H4 (cell line): ENCODE measurements at places on chromosomes 13 and 19. TPM values are rescaled to one million over a fixed set of nuclear protein-coding genes. Genes with fewer than 3 reads are reported as not detected.

DNA sequence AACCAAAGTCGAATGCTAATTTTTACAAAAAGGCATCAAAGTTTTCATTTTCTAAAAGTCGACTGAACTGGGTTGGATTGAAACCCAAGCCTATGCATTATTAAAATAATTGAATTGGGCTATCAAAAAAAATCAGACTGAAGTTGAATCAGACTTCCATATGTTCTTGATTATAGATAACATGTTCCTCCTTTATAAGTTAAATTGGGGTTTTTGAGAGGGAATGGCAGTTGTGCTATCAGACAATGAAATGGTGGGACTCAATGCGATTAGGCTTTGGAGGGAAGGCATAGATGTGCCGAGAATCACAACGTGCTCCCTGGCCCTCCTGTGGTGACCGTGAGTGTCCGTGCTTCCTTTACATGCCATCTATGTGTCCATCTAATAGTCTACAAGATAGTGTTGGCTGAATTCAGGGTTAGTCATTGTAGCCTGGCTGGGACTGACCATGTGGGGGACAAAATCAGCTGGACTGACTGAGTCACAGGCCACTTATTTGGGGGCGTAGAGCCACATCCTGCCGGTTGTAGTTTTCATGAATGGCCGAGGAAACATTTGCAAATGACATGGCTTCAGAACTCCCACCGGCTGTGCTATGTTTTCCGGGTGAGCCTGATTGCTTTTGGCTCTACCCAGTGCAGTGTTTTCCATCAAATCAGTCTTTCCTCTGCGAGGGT is 37.1 kb upstream of the OLFM4 start:
- DNase-seq = no peak

IGSF23 gene
- not detected in 2 replicates for total RNA-seq

DNA sequence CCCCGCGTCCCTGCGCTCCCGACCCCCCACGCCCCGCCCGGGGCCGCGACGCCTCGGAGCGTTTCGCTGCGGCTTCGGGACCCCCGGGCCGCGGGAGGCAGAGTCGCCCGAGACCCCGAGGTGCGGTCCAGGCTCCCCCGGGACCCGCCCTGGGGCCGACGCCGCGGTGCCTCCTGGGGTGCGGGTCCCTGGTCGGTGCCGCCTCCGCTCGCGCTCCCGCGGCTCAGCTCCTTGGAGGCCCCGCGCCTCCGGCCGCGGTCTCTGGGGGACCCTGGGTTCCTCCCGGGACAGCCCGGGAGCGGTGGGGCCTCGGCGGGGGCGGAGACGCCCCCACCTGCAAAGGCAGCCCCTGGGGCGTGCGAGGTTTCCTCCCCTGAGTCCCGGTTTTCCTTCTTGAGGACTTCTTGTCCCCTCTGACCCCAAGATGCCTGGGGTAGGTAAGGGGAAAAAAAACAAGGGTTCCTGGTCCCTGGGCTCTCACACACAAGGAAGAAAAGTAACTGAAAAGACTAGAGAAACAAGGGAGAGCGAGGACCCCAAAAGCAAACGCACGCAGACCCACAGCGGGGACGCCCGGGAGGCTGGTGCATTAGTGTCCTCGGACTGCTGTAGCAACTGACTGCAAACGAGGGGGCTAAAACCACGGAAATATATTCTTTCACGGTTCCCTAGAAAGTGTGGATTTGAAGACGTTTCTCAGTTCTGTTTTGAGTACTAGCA is 740 bp downstream of the ZNF555 start:
- DNase-seq = no peak

RNF17 gene
- total RNA-seq = not detected in 2 replicates

DNA sequence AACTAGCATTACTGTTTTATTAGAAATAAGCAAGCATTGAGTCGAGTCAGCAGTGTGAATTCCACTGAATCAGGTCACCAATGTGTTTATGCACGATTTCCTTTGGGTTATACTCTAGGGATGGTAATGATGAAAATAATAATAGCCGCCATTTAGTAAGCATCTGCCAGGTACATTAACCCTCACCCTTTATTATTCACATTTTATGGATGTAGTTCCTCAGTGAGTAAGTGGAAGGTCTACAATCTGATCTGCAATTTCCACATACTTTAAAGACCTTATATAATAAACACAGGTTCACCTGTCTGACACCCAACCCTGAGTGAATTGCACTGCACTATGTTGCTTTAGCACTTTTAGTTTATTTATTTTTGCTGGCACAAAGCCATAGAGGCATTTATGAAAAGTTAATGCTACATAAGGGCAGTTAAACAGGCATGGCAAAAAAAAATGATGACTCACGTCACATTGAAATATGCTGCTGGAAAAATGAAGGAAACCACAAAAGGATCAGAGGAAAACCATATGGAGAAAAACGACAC is 122.4 kb downstream of the TRPC4 start:
- DNase-seq = peak; percentile 56

MAMSTR gene
- 0.31 and 0.51 TPM in 2 replicates for total RNA-seq

FLT3 gene
- 0.04 and 0.45 TPM in 2 replicates for total RNA-seq

DNA sequence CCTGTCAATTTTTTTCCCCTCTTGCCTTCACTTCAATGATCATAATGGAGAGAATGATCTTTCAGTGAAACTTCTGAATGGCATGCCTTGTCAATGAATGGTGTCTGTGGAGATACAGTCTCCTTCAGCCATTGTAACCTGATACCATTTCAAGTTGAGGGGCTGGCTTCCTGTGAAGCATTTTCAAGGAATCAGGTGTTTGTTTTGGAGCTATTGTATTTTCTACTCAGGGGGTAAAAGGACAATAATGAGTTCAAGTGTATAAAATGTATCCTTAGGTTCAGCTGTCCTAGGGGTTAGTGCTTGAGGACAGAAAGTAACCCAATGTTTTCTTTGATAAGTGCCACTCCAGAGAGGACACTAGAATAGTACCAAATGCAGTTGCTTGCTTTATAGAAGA is 23.8 kb upstream of the CBY2 start:
- no peak for DNase-seq

CEACAM8 gene
- total RNA-seq = not detected in 2 replicates

GRCh38 chr19:49436381-49437017 is 4.8 kb downstream of the SLC17A7 start:
- no peak for DNase-seq

PCDH8 gene
- not detected in 2 replicates for total RNA-seq

GRCh38 chr13:99230991-99231390 is 27.2 kb downstream of the GPR18 start:
- no peak for DNase-seq

OR7A5 gene
- total RNA-seq = not detected in 2 replicates

DNA sequence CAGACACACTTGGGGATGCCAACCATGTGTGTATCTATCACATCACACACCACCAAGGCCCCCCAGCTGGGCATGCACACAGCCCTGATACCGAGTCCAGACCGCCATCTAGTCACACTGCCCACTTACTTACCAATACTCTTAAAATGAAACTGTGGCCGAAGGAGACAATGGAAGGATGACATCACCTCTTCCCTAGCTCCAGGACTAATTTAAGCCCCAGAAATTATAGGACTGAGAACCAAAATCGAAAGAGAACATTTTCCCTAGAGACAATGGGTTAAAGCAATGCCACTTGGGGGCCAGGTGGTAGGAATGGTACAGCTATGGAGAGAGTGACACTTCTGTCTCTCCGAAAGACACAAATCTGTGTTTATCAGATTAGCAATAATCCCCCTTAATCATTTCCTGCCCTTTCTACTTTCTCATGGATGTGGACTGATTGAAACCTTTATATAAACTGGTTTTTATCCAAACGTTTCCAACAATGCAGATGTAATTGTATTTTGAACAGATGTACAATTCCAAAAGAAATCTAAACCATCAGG is 663 bp upstream of the GGACT start:
- DNase-seq = no peak

GRCh38 chr19:35153701-35154524 is 622 bp upstream of the FXYD5 start:
- no peak for DNase-seq

DNA sequence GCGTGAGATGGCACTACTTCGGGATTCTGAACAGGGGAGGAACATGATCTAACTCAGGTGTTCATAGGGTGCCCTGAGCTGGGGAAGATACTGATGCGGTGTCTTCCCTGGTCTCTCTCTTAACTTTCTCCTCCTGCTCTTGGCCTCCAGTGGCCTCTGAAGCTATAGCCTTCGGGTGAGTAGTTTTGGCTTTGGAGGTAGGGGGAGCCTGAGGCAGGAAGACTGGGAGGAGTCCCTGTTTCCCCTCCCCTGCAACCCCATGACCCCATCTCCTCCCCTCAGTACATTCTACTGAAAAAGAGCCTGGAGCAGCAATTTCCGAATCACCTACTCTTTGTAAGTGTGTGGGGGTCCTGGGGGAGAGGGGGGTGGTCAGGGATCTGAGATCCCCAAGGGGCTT is 3.5 kb downstream of the SELENOV start:
- no peak for DNase-seq

DNA sequence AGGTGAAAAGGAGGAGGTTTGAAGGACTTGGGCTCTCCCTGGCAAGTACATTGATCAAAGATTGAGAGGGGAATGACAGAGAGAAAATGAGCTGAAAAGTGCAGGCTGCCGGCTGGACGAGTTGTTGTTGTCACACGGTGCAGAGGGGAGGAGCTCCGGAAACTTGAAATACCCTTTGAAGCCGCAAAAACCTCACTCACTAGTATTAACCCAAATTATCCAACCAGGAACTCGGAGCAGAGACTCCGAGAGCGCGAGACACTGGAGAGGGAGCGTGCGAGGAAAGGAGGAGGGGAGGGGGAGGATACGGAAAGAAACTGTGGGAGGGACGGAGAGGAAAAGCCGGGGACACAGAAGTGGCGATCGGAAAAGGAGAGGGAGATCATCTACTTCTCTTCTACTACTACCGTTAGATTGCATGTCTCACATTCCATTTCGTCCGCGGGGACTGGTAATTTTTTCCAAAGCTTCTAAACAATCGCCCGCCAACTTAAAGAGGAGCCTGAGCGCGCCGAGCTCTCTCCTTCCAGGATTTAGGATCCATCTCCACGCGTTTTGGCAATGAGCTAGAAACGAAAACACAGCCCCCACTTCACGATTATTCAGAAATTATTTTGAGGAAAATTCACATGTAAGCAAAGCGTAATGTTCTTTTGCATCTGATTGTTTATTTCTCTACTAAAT is at the start of gene DACH1:
DACH1 (minus strand) TSS at position 74 of the 684 bp plus-strand sequence.
- peak; percentile 78 for DNase-seq

DNA sequence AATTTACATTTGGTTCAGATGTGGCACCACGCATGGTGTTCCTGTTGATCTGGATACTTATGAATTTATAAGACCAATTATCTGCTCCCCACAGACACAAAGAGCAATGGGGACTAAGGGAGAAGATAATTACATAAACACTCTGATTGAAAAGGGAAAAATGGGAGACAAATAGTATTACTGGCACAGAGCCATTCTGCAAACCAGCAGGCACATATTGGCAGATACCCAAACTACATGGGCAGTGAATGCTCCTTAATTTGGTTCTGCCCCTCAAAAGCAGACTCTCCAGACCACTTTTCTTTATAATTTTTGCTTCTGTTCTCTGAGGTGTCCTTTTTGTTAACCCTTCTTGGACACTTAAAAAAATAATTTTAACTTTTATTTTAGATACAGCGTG is 1674.2 kb downstream of the PCDH9 start:
- DNase-seq = no peak

- no peak for DNase-seq
Measured at GRCh38 chr19:41910240-41910991, 17.8 kb downstream of the ERFL start.

DNA sequence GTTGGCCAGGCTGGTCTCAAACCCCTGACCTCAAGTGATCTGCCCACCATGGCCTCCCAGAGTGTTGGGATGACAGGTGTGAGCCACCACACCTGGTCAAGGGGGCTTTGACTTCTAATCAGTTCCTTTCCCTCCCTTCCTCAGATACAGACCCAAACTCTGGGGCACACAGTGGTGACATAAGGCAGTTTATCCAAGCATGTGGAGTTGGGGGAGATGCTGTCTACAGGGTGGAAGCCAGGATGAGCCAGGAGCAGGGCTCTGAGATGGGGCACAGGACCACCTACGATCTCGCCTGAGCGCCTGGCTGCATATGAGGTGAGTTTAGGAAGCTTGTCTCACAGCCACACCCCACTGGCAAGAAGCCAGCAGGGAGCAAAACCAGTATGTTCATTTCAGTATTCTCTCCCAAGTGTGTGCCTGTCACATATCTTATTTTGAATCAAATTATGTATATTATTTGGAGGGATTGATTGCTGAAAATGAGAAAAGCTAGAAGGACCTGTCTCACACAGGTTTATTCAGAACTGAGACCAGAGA is 67.7 kb downstream of the KCTD15 start:
- DNase-seq = no peak

LRG1 gene
- total RNA-seq = 0.29 and 0.43 TPM in 2 replicates

DNA sequence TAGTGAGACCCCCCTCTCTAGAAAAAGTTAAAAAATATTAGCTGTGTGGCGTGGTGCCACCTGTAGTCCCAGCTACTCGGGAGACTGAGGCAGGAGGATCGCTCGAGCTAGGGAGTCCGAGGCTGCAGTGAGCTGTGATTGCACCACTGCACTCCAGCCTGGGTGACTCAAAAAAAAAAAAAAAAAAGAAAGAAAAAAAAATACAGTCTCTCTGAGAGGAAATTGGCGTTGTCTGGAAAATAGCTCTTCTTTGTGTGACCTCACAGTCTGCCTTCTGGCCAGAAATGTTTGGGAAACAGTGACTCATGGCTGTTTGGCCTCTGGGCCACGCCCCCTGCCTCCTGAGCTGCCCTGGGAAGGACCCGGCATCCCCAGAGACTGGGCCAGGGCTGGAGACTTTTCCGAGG is 10.7 kb downstream of the MARCHF2 start:
- DNase-seq = peak; percentile 99

DNA sequence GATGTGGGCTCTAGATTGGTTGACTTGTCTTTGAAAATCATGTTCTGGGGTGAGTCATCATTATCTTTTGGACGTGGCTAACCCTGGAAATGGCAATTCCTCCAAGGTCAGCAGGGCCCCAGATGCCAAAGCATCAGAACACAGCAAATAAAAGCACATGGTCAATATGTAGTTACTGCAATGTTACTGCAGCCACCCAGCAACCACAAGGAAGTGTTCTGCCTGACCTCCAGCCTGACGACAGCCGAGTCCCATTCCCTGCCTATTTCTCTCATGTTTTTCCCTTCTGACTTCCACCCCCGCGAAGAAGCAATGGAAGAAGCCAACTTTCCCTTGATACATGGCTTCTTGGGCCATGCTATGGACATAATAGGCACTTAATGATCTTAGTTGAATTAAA is 577.9 kb downstream of the IRS2 start:
- no peak for DNase-seq

LYPD3 gene
- total RNA-seq = 0.17 and 0.29 TPM in 2 replicates

DNA sequence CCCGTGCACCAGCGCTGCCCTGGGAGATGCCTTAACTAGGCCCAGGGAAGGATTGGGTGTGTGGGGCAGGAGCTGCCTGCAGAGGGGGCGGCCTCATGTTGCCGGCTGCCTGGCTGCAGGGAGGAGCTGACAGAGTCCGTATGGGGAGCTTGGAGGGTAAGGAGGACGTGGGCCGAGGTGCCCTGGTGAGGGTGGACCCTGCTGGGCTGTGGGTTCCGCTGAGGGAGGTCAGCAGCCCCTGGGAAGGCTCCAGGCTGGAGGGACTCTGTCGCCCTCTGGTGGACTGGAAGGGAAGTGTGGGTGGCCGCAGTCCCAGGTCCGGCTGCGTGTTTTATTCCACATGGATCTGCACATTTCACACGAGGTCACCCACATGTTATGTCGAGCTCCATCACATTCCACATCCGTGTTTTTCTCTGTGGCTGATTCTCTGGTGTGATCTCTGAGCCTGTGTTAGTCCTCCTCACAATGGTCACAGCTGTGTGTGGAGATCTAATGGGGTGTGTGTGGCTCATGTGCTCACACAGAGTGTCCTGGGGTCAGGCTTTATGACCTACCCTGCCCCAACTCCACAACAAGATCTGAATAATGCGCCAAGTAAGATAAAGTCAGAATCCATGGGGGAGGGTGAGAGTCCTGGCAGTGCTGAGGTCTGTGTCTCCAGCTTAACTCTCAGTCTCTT is 1.8 kb upstream of the CEACAM8 start:
- no peak for DNase-seq
